ENCODE measurements at places on chromosomes 1 and 21. TPM values are rescaled to one million over a fixed set of nuclear protein-coding genes. Genes with fewer than 3 reads are reported as not detected.

DNA sequence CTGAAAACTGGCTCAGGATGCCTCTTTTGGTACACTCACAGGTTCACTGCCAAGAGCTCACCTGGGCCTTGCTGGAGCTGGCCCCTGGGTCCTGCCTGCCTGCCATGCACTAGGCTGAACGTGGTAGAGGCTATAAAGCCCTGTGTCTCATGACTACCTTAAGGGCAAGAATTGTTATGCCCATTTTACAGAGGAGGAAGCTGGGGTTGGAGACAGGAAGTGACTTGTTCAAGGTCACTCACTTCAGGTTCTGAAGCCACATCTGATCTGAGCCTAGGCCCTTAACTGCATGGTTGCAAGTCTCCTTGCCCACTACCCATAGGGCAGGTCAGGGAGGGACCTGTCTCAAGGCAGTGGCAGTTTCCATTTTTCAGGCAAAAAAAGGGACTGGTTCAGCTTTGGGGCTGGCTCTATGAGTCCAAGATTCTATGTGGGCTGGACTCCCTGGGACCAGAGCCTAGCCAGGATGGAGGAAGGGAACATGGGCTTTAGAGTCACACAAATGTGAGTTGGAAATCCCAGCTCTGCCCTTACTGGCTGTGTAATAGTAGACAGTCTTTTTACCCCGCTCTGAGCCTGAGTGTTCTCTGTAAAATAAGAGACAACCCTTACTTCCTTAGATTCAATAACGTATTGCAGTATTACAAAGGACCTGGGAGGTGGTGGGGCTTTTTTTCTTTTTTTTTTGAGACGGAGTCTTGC lies 7.8 kb downstream of the STK40 start:
- no peak for DNase-seq

DNA sequence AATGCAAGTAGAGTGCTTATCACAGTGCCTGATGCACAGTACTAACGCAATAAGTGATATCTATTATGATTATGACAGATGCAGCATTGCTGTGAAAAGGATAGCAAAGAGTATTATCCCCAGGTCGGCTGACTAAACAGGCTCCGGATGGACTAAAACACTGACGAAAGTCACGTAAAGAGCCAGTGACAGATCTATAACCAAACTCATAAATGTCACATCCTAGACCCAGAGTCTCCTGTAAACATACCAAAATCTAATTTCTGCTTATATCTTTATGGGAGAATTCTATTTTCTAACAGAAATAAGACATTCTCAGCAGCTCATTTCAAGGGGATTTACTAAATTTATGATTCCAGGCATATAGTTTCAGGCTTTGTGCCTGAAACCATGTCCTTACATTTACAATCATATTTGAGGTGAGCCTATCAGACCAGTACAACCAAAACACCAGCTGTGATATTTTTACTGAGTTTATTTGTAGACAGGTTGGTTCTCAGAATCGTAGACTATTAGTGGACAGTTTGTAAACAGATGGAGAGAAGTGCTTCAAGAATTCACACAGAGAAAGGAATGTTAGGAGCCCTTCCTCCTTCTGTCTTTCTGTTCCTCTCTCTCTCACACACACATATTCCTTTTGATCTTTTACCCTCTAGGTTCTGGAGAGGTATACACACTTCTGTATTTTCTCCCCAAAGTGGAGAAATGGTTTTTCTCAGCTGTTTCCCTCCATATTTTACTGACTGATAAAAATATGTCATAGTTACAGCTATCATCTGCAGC lies 52.4 kb upstream of the WDR26 start:
- no peak for DNase-seq

DNA sequence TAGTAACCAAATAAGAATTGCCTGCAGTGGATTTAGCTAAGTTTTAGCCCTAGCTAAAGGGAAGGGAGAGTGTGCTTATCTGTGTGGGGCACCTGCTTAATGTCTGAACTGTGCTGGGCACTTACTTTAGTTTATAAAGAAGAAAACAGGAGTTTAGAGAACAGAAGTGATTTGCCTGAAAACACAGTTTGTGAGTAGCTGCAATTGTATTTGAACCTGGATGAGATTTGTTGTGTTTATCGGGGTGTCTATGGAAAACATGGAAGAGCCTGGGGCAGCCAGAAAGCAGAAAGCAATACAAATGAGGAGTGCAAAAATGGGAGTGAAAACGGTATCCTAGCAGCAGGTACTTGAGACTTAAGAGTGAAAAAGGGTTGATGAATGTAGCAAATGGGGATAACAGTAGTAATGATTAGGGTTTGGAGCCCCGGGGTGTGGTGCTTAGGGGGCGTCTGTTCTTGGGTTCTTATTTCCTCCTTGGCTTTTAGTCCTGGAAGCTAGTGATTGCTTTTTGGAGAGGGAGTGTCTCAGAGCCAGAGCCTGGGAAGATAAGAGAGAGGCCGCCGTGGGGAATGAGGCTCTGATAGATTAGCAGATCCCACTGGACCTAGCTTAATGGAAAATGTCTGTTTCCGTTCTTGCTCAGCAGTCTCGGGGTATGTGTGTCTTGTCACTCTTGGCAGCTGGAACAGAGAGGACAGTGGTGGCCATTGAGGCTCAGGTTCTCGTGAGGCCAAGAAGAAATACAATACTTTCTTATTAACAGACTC lies 5.6 kb downstream of the PRCC start:
- DNase-seq, result no peak

DNA sequence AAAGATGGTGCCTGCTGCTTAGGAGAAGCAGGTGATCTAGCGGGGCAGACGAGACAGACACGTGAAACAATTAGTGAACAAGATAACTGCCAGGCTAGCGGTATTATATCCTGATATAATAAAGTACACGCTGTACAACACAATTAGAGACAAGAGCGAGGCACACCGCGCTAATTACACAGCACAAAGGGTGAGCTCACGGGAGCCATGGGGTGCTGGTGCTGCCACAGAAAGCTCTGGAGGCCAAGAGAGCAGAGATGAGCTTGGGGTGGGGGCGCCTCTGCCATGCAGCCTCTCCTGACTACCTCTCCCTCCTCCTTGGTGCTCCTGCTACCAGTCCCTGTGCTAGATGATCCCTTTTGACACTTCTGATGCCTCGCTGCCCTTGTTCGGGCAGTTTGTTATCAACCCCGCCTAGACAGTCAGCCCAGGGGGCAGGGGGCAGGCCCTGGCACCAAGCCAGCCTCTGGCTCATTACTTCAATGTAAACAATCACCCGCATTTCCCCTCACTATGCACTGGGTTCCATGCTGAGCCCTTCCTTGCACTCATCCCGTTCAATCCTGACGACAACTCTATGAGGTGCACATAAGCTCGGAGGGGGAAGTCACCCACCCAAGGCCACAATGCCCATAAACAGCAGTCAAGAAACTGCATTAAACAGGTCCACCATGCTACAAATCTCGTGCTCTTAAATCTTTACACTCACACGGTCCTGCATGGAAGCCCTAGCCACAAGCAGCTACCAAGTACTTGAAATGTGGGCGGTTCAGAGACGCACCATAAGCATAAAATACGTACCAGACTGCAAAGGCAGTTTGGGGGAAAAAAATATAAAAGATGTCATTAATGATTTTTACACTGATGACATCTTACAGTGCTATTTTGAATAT lies 103.0 kb downstream of the SSBP3 start:
- no peak for DNase-seq

DNA sequence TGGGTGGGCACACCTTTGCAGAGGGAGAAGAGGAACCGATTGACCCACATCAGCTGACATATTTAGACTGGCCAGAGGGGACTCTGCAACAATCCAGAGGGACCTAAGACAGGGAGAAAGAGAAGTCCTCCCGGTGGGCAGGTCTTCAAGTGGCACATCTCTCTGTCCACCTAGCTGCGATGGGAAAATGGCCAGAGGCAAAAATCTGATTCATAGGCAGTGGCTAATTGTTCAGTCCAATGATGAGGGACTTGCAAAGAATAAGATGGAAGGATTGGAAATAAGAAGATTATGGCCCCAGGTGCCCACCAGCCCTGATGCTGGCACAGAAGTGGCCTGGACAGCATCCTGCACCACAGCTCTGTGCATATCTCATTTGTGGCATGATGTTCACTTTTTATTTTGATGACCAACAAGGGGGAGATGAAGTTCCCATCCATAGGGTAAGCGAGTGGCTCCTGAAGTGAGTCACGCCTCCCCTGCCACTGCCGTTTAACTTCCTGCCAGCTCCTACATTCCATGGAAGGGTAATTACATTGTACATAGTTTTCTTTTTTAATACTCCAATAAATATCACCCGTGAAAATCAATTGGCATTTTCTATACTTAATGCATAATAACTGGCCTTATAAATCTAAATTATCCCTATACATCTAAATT lies 659.6 kb downstream of the MATN1 start:
- DNase-seq, result no peak

- DNase-seq, result no peak
Observed at GRCh38 chr1:182127656-182128055, 66.1 kb upstream of the ZNF648 start.

C1orf21 gene
- 47.6 TPM for total RNA-seq

PI4KB gene
- total RNA-seq, result 61.9 TPM

LINGO4 gene
- 0.41 TPM for total RNA-seq

- DNase-seq, result peak; percentile 43
Observed at GRCh38 chr1:172431721-172432192, 11.3 kb downstream of the C1orf105 start.

GRCh38 chr1:52674497-52675384 lies 23.4 kb downstream of the COA7 start:
- no peak for DNase-seq

- peak; percentile 70 for DNase-seq
Observed at GRCh38 chr1:180881806-180882509, 30.7 kb upstream of the KIAA1614 start.

RIPK4 gene
- total RNA-seq, result 15.6 TPM

DNA sequence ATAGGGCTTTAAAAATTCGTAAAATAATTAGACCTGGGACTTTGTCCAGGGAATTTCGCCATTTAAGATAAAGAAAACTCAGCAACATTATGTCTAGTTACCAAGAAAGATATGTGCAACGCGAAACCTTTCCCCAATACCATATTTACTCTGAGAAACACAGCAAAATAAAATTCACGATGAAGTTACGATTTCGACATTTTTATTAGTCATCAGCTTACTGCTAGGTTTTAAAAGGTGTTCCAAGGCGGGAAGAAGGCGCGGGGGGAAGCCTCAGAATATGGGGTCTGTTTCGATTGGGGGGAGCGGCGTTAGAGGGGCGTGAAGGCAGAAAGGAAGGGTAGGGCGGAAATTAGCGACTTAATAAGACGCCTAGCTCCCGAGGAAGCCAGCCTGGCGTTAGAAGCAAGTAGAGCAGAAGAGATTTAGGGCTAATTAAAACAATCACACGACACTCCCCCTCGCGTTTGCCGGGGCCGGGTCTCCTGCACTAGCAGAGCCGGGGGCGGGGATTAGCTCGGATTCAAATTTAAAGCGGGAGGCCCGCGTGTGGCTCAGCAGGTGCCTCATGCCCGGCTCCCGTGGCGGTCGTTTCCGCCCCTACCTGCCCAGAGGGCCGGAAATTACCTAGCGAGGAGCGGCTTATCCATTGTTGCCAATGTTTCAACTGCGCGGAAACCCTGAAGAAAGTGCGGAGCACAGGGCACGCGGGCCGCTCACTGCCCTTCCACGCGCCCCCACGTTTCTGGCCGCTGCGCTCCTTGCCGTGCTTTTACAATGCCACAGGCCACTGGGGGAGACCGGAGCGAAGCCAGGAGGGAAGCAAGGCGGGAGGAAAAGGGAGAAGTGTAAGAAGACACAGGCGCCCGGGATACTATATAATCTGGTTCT lies 795 bp upstream of the POU2F1 start:
- DNase-seq, result peak; percentile 91

GRCh38 chr1:230463326-230463725 lies 37.2 kb upstream of the PGBD5 start:
- no peak for DNase-seq

GRCh38 chr21:33339918-33340317 lies 15.1 kb downstream of the IFNAR1 start:
- no peak for DNase-seq

SLC22A15 gene
- total RNA-seq, result 3.6 TPM

DNA sequence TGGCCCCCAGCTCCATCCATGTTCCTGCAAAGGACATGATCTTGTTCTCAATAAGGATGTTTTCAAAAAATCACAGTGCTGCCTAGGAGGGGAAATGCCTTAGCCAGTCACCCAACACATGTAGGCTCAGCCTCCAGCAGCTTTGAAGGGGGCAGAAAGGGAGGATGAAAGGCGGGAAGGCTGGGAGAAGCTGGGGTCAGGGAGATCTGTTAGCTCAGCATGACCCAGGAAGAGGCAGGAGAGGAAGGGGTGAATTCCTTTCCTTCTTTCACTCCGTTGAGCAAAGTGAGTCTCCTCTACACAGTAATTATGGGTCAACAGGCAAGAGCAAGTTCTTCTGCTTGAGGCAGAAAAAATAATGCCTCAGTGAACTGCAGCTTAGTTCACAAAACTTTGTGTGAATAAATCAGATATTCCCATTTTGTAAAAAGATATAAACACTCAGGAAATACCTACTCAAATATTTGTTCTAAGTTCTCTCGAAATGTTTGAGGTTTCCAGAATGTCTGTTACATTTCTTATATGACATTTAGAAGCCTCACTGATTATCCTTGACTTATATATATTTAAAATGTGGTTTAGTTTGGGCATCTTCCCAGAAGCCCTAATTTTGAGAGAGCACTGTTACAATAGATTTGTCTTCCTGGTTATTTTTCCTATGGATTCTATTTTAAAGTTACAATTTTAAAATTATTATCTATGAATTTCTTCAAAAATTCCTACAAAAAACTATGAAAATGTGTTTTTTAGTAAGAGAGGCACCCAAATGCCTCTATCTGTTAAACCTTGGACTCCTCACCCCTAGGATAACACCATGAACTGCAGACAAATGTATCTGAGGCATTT lies 116.8 kb downstream of the KCNJ6 start:
- DNase-seq, result no peak

- peak; percentile 54 for DNase-seq
Observed at GRCh38 chr1:176949033-176949662, 215.4 kb downstream of the ASTN1 start.

AADACL3 gene
- total RNA-seq, result not detected

TPTE gene
- total RNA-seq, result not detected

- peak; percentile 30 for DNase-seq
Observed at GRCh38 chr21:34129901-34130715, 56.7 kb downstream of the MRPS6 start.

DNA sequence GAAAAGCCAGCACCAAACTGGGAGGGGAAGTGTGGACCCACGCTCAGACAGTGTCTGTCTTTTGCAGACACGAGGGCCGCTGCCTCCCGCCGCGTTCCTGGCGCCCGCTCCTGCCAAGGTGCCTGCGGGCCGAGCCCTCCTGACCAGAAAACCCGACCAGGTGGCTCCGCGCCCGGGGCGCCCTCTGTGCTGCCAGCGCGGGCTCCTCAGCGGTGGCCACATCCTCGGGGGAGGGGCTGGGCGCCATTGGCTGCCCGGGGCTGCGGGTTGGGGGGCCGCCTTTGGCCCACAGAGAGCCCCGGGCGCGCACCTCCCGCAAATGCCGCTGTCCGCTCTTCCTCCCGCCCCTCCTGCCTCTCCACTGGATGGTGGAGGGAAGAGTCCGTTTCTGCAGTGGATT lies 22.4 kb upstream of the TRNAU1AP start:
- no peak for DNase-seq

GRCh38 chr1:214953901-214954616 lies 128.5 kb upstream of the KCNK2 start:
- no peak for DNase-seq

TGFBR3 gene
- total RNA-seq, result 69.2 TPM

Measured in tongue (tissue), 3 donors.